ENCODE measurements at places on chromosomes 4 and X. TPM values are rescaled to one million over a fixed set of nuclear protein-coding genes. Genes with fewer than 3 reads are reported as not detected.

The ATP2B3 gene
- polyA plus RNA-seq, result not detected

The FMR1NB gene
- not detected for polyA plus RNA-seq

The SRPX2 gene
- not detected for polyA plus RNA-seq

The CTAG2 gene
- polyA plus RNA-seq, result not detected

The PLP1 gene
- not detected for polyA plus RNA-seq

The NPNT gene
- polyA plus RNA-seq, result not detected

The MAOB gene
- not detected for polyA plus RNA-seq

The HHIP gene
- not detected for polyA plus RNA-seq

The MAGEA4 gene
- polyA plus RNA-seq, result not detected

The DIAPH2 gene
- 4.8 TPM for polyA plus RNA-seq

The CDS1 gene
- 0.04 TPM for polyA plus RNA-seq

The ALG13 gene
- polyA plus RNA-seq, result 166 TPM

The CT45A10 gene
- polyA plus RNA-seq, result not detected

The ADH1B gene
- not detected for polyA plus RNA-seq

All from B cell (primary cell).